ENCODE measurements at places on chromosomes 2 and 18.

- no peak for DNase-seq
Measured at GRCh38 chr2:118705032-118705431, 142.4 kb downstream of the EN1 start.

GRCh38 chr2:138503652-138504051, 2.1 kb downstream of the SPOPL start:
- no peak for DNase-seq

- no peak for DNase-seq
Measured at GRCh38 chr2:72803626-72804320, 22.1 kb downstream of the EXOC6B start.

DNA sequence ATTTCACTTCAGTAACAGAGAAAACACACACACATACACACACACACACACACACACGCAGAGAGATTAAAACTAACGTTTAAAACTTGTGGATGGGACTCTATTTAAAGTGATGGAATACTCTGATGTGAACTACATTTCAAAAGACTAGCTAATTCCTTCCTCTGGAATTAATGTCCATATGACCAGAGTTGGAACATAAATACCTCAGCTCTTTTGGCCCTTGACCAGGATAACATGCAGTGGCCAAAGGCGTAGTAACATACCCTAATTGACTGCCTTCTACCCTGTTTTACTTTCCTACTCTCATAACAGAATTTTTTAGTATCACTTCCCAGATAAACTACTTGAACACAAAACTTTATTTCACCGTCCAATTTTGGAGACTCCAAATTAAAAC, 671.3 kb upstream of the CHAC2 start:
- DNase-seq, result no peak

GRCh38 chr2:110215566-110216158, 3.3 kb upstream of the MTLN start:
- no peak for DNase-seq

GRCh38 chr2:9232886-9233285, 26.3 kb downstream of the ASAP2 start:
- no peak for DNase-seq

DNA sequence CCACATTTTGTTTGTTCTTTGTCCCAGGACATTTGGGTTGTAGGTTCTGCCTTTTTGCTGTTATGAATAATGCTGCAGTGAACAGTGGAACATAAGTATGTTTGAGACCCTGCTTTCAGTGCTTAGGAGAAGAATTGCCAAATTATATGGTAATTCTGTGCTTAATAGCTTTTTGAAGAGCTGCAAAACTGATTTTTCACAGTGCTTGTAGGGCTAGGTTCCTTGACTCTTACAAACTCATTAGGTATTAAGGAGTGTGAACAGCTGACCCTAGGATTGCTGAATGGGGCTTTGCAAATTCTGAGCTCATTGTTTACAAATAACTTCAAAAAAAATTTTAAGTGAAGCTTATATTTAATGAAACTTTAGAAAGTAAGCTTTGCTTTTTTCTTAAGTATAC, 154.2 kb downstream of the LTBP1 start:
- no peak for DNase-seq
